ENCODE measurements at places on chromosomes 1 and 21. TPM values are rescaled to one million over a fixed set of nuclear protein-coding genes. Genes with fewer than 3 reads are reported as not detected.

Gene KCNK2
- 1.2 TPM for total RNA-seq

Gene CLDN17
- not detected for total RNA-seq

Gene ZSWIM5
- 2.5 TPM for total RNA-seq

Gene SLC39A1
- total RNA-seq = 238 TPM

Gene GPR25
- total RNA-seq = not detected

Gene LENEP
- 1.3 TPM for total RNA-seq

Gene DCST1
- not detected for total RNA-seq

Gene NES
- 138 TPM for total RNA-seq

Gene SMCP
- not detected for total RNA-seq

Gene GSTM1
- 16.7 TPM for total RNA-seq

Gene FMO5
- 0.34 TPM for total RNA-seq

Gene INAVA
- total RNA-seq = 46.8 TPM

Gene ZSCAN20
- total RNA-seq = 3.7 TPM

Gene MYBPH
- not detected for total RNA-seq

Gene MAP10
- total RNA-seq = 3.5 TPM

Gene C1orf21
- 51.0 TPM for total RNA-seq

Gene AGT
- not detected for total RNA-seq

GRCh38 chr1:114008993-114009392, 29.7 kb downstream of the OLFML3 start:
- DNase-seq = no peak

- no peak for DNase-seq
These were observed 6.2 kb downstream of the E2F2 start for GRCh38 chr1:23524716-23525401.

DNA sequence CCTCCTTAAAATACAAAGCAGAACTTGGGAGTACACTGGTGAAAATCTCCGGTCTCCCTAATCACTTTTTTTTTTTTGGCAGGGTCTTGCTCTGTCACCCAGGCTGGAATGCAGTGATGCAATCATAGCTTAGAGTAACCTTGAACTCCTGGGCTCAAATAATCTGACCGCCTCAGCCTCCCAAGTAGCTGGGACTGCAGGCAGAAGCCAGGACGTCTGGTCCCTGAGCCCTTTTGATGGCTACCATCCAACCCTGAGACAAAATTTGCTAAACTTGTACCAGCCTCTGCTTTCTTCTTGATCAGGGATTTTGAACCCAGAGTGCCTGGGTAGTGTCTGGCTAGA, 4.1 kb downstream of the L1TD1 start:
- no peak for DNase-seq

DNA sequence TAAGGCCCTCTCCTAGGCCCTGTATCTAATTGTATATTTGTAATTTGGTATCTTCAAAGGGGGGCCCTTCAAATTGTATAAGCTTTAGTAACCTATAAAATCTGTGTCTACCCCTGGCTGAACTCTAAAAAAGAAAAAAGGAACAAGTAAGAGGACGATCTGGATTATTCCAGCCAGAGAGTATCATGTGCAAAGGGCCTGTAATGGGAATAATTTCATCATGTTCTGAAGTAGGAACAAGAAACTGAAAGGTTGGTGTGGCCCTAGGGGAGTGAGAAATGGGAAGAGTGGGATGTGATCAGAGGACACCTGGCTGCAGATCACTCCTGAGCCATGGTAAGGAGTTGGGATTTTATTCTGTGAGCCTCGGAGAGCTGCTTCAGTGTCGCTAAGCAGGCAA, 14.7 kb downstream of the PTAFR start:
- DNase-seq = no peak

DNA sequence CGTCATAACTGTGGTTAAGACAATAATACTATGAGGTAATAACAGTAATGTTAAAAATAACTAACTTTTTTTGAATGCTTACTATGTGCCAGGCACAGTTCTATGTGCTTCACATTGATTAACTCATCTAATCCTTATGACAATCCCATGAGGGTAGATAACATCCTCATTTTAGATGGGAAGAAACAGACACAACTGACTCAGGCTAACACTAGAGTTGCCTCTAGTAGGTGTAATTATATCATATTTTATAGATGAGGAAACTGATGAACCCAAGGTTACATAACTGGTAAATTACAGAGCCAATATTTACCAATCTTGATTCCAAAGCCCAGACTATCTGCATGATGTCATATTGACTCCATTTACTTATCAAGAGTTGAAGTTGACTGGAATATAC, 23.5 kb downstream of the SERPINC1 start:
- DNase-seq = no peak

DNA sequence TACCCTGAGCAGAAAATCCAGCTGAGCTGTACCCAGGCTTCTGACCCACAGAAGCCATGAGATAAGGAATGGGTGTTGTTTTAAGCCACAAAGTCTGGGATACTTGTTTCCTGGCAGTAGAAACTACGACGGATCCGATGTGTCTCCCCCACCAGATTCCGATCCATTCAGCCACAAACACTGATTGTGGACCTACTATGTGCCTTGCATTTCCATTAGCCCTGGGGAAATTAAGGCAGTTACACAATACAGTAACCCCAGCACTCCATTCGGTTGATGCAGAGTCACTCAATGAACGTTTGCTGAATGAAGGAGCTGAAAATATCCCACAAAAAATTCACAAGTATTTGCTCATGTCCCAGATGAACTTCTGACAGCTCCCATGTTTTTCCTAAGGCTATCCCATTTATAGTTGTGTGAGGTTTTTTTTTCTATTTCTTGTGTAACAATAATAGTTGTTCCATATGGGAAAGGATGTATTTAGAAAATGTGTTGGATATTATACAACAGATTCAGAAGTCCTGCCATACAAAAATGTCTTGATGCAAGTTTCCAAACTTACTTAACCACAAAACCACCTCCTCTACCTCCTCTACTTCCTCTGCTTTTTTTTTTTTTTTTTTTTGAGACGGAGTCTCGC, 29.6 kb upstream of the KAZN start:
- DNase-seq = no peak

GRCh38 chr1:27564710-27565649, 39.0 kb downstream of the AHDC1 start:
- DNase-seq = no peak

- no peak for DNase-seq
These were observed 57.3 kb downstream of the LAMC2 start for GRCh38 chr1:183243161-183244050.

- no peak for DNase-seq
These were observed 40.3 kb downstream of the TP73 start for GRCh38 chr1:3692598-3692997.

DNA sequence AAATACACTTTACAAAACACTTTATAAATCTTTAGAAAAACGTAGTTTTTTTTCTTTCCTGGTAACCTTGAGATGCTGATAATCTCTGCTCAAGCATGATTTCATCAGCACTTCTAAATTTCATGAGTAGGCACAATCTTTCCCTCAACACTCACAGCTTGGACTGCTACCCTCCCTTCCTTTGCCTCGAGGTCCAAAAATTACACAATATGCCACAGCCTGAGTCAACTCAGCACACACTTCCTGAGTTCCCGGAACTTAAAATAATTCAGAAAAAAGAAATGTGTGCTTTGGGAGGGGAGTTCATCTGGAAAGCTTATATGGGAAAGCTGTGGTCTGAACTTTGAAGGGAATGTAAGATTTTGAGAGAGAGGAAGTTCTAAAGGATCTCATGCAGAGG, 5.9 kb downstream of the CLCA2 start:
- no peak for DNase-seq

DNA sequence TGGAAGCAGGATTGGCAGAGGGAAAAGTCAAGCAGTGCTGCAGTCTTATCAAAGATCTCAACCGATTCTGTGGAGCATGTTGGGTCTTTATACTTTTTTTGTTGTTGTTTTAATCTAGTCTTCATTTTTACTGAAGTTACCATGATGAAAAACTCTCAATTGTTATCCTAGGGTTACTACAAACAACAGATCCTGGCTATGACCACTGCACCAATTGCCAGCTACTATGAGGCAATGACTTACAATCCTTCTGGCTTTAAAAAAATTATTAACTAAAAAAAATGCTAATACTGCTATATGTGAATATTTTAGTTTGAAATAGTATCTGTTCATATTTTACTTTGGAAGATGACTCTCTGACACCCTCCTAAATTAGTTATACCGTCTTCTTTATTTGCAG, 145.9 kb downstream of the CNIH3 start:
- DNase-seq = no peak

DNA sequence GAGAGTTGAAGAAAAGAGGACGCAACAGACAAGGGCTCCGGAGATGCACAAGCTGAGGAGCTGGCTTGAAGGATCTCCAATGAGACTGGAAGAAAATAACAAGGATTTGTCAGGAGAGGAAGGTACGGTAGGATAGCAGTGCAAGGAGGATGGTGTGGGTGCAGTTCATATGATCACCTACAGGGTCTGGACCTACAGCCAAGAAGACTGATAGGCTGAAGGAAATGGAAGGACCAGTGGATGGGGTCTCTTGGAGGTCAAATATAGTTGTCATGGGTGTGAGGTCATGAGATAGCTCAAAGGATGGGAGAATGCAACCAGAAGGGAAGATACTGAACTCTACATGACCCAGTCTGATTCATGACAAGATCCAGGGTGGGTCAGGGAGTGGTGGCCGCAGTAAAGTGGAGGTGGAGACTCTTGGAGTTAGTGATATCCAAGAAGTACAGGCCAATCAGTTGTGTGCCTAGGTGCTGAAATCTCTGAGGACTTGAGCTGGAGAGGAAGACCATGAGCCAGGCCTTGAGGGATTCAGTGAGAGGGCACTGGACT, 15.3 kb upstream of the KANK4 start:
- no peak for DNase-seq

GRCh38 chr1:211892577-211892976, 62.0 kb upstream of the LPGAT1 start:
- no peak for DNase-seq

DNA sequence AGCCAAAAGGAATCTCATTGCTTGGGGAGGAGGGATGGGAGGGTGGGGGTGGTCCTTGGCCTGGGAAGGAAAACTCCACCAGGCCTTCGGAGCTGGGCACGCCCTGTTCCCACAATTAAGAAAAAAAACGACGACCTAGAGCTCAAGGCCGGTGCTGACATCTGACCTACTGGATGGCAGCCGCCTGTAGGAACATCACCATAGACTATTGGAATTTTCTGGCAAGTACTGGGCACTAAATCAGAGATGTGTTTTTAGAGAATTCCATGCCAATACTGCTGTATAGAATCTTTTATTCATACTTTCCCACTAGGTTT, 729 bp downstream of the NADK start:
- no peak for DNase-seq

- no peak for DNase-seq
These were observed 20.2 kb upstream of the ZBTB21 start for GRCh38 chr21:42030311-42030710.

DNA sequence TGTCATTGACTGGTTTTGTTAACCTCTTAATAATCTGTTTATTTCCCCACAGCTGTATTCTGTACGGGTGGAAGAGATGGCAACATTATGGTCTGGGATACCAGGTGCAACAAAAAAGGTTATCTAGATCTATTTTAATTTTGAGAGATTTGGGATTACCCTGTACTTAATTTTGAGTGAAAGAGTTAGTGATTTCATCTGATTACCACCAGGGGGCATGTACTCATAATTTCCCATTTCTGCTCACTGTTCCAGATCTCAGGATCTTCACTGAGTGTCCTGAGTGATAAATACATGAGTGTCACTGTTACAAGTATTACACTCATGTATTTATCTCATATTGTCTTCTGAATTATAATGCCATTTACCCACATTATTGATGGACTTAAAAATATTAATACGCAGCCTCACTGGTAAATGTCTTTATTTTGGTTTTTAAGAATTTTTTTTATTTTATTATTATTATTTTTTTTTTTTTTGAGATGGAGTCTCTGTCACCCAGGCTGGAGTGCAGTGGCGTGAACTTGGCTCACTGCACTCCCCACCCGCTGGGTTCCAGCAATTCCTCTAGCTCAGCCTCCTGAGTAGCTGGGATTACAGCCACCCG, 27.4 kb downstream of the DTL start:
- DNase-seq = no peak

- DNase-seq = no peak
These were observed 18.8 kb downstream of the EIF4G3 start for GRCh38 chr1:21157868-21158267.

DNA sequence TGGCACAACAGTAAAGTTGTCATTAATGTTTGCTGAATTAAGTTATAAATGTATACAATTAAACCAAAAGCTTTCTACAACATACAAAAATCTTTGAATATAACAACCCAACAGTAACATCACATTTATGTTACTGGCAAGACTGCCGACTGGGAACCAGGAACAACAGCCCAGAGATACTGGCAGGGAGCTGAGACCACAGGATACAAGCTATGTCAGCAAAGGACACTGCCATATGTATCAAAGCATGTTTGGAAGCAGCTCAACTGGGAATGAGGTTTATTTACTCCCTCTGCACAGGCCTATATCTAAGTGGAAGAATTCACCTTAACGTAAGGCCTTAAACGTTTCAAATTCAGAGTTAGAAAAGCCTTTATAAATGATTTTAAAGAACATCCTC, 50.4 kb downstream of the ARHGAP29 start:
- DNase-seq = no peak

GRCh38 chr1:182682898-182683501, 1.4 kb downstream of the RGS8 start:
- no peak for DNase-seq

- no peak for DNase-seq
These were observed 7.5 kb upstream of the NCF2 start for GRCh38 chr1:183597656-183598347.

GRCh38 chr1:178241057-178241456, 147.2 kb downstream of the RASAL2 start:
- DNase-seq = no peak

- DNase-seq = no peak
These were observed 222.3 kb downstream of the USH2A start for GRCh38 chr1:216200941-216201340.

GRCh38 chr1:8679395-8679800, 138.0 kb downstream of the RERE start:
- no peak for DNase-seq

DNA sequence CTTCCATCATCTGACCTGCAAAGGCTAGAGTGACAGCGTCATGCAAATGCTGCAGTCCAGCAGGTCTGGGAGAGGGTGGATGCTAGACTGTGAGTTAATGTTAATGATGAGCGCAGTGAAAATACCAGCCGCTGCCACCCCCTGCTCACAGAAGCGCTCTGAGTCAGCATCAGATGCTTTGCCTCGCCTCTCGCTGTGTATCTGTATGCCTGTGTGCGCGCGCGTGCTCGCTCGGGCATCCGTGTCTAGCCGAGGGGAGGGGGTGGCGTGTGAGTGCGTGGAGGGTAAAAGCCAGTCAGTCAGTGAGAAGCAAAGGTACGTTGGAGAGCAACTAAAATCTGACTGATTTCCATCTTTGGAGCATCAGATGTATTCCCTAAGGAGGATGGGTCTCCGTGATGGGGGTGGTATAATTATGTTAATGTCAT, 858.7 kb downstream of the USP25 start:
- DNase-seq = no peak

- DNase-seq = no peak
These were observed 60.4 kb upstream of the GORAB start for GRCh38 chr1:170471398-170472053.

- DNase-seq = no peak
These were observed 65.6 kb upstream of the TTC34 start for GRCh38 chr1:2867087-2867425.

- no peak for DNase-seq
These were observed 94.4 kb downstream of the COLGALT2 start for GRCh38 chr1:183942933-183943693.

All from H1 (cell line).